ENCODE measurements at places on chromosomes 7 and 10.
A peak's percentile ranks its signal among the peaks of the same experiment; 100 is the strongest.

DNA sequence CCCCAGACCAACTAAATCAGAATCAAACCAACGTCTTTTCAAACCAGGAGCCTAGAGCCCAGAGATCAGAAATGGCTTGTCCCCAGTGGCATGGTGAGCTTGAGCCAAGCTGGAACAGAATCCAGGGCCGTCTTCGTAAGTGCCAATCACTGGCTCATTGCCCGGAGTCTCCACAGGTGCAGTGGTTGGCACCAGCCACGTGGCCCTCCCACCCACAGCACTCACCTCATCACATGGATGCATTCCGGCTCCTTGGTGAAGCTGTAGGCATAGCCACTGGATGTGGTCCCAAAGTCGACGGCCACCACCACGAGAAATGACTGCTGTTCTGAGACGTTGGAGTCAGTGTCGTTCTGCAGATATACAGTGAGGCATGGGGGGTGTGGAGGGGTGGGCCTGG, 37.4 kb downstream of the HSPA12A start:
- no peak for DNase-seq

DNA sequence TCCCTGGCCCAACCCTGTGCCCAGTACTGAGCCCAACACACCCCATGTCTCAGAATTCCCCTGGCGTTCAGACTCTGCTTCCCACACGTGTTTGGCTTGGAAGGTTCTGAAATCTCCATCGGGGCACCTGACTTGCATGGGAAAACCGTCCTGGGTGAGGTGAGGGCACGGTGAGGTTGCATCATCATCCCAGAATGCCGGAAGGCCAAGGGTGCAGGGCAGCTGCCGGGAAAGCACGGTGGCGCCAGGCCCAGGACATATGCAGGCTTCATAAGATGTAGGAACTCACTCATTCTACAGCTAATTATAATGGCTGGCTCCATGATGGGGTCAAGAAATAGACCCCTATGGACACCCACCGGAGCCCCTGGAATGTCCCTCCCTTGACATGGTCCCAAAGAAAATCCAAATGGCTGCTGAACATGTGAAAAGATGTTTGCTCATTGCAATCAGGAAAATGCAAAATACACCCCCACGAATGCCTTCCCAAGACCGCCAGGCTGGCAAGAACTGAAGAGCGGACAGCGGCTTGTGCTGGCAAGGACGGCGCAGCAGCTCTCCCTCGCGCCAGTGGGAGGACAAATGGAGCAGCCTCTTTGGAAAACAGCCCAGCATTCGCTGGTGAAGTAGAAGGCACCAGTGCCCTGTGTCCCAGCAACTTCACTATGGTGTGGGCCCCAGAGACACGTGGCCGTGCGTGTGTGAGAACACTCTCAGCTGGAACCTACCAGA, 2.3 kb downstream of the KNDC1 start:
- no peak for DNase-seq

- no peak for DNase-seq
Measured at GRCh38 chr7:25171516-25171915, 46.5 kb upstream of the CYCS start.

DNA sequence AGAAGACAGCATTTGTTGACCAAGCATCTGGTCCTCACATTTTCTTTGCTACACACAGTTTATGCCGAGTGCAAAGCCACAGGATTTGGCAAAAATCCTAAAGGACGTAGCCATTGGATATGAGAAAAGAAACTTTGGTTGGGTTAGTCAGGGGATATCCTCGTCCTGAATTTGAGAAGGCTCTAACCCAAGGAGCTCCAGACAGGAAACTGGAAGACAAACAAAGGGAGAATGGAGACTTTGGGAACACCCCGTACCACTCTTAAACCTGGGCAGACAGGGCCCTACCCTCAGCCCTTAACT, 146.6 kb upstream of the FRMD4A start:
- no peak for DNase-seq

DNA sequence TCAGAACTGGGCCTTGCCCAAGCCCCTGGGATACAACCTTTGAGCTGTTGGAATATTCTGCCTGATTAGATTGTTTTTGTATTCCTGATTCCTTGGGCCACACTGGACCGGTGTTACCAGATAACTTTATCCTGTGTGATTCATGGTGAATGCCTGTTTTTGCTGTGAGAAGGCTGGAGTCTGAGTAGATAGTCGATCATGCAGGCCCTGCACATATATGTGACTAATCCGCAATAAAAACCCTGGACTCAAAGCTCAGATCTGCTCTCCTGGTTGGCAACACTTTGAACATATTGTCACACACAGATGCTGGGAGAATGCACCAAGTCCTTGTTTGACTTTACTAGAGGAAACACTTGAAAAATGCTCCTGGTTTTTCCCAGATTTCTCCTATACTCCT, 183.9 kb upstream of the MBL2 start:
- peak; percentile 39 for DNase-seq

GRCh38 chr10:77637532-77638320, at the start of gene KCNMA1:
Gene KCNMA1 (minus strand): TSS chr10:77637808.
- DNase-seq: no peak

GRCh38 chr7:2810682-2811415, 33.3 kb downstream of the GNA12 start:
- no peak for DNase-seq

DNA sequence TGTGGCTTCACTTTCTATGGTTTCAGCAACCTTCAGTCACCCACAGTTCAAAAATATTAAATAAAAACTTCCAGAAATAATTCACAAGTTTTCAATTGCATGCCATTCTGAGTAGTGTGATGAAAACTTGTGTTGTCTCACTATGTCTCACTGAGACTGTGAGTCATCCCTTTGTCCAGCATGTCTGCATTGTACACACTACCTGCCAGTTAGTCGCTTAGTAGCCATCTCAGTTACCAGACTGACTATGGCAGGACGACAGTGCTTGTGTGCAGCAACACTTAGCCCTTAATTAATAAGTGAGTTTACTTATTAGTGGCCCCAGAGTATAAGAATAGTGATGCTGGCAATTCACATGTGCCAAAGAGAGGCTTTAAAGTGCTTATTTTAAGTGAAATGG, 22.5 kb downstream of the CCDC186 start:
- DNase-seq: peak; percentile 63

GRCh38 chr7:149666360-149666945, 106.9 kb downstream of the ZNF467 start:
- no peak for DNase-seq

- DNase-seq: peak; percentile 84
Measured at GRCh38 chr7:90173127-90173844, 19.0 kb downstream of the STEAP1 start.

- DNase-seq: peak; percentile 7
Measured at GRCh38 chr10:122504610-122504950, 43.2 kb downstream of the HTRA1 start.

GRCh38 chr10:2895594-2896196, 171.7 kb upstream of the PFKP start:
- no peak for DNase-seq

GRCh38 chr10:99658622-99659030, 683 bp upstream of the ENTPD7 start:
- no peak for DNase-seq

DNA sequence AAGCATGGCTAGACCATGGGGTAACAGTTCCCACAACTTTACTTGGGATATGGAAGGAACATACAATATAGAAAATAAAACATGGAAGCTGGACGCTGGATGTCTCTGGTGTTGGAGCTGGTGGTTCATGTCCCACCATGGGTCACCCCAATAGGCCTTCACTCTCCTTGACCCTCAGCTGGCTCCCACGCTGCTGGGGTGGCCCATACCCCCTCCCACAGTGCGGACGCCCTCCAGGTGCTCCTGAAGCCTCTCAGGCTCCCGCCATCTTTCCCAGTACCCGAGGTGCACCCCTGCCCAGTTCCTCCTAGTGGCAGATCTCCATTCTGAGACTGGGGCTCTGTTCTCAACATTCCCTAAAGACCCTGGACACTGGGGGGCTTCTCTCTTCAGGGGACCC, 5.8 kb upstream of the CPA1 start:
- DNase-seq: no peak

DNA sequence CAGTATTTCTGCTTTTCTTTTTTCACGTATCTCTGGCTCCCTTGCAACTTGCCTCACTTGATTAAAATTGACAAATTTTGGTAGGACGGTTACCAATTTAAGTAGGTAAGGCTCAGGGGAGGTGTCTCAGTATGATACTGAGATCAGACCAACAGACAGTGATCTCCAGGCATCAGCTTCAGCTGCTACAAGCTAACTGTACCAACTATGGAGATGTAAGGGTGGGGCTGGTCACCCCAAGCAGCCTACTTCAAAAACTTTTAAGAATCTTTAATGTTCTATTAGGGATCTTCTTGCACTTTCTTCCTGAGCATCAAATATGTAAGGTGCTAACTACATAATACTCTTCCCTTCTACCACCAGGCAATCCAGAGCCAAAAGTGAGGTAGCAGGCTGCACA, 26.9 kb downstream of the SLC35B4 start:
- no peak for DNase-seq

GRCh38 chr10:115826396-115826795, 446.6 kb downstream of the GFRA1 start:
- no peak for DNase-seq

DNA sequence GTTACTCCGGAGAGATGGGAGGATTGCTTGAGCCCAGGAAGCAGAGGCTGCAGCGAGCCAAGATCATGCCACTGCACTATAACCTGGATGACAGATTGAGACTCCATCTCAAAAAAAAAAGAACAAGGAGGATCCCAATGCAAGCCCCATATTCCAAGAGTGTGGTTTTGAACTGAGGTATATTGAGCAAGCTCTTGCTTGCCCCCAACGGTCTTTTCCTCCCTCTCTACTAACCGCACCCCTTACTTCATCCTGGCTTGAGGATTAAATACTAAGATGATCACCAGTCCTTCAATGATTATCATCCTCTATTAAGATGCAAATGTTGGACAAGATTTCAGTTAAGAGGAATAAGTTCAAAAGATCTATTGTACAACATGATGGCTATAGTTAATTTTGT, 12.5 kb upstream of the SRGN start:
- DNase-seq: no peak

DNA sequence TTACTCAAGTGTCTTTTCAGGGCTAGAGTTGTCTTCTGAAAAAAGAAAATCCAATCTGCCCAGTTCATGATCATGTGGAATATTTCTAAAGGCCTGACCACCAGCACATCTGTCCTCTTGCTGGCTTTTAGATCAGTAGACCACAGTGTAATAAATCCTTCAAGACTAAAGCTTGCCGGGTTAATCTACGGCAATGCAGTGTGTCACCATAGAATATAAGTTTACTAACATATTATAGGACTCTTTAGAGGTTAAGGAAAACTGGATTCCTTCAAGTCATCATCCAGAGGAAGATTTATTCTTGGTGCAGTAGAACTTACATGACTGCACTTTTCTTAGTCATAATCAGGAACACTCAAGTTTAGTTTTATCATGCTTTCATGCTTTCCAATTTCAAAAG, 349.5 kb downstream of the SEMA3D start:
- DNase-seq: no peak

GRCh38 chr10:33880291-33880690, 545.8 kb upstream of the NRP1 start:
- DNase-seq: no peak

- no peak for DNase-seq
Measured at GRCh38 chr7:157687845-157688532, 351.2 kb downstream of the DNAJB6 start.

- peak; percentile 9 for DNase-seq
Measured at GRCh38 chr10:106189292-106189691, 975.2 kb downstream of the SORCS1 start.

DNA sequence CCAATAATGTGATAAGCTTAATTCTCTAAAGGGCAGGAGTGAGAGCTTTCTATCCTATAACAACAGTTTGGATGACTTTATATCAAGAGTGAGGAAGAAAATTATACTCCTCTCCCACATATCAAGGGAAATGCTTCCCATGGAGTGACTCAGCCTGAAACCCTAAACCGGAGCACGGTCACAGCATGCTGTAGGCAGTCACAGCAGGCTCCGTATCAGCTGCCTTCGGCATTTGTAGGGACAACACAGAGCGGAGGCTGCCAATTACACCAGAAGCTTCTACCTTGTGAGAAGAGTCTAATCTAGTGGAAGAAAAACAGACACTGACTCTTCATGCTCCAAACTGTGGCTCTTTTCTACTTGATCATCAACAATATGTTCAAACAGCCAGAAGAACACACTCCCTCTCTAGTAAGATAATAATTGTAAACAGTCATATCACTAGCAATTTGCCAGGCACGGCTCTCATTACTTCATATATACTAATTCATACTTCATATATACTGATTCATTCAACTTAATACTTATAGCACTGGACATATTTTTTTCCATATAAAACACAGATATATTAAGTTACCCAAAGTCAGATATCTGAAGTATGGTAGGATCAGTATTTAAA, 65.9 kb downstream of the DGKB start:
- no peak for DNase-seq

GRCh38 chr10:90885176-90885575, 13.4 kb downstream of the RPP30 start:
- DNase-seq: no peak

GRCh38 chr10:84946904-84947303, 618.5 kb downstream of the CCSER2 start:
- no peak for DNase-seq

DNA sequence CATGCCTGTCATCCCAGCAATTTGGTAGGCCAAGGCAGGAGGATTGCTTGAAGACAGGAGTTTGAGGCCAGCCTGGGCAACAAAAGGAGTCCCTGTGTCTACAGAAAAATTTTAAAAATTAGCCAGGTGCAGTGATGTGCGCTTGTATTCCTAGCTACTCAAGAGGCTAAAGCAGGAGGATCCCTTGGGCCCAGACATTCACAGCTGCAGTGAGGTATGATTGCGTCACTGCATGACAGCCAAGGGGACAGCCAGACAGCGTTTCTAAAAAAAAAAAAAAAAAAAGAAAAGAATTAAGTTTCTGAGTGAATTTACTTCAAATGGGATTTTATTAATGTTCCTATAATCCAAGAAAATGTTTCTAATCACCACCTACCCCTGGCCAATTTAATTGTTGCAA, 87.4 kb upstream of the RNF148 start:
- no peak for DNase-seq

DNA sequence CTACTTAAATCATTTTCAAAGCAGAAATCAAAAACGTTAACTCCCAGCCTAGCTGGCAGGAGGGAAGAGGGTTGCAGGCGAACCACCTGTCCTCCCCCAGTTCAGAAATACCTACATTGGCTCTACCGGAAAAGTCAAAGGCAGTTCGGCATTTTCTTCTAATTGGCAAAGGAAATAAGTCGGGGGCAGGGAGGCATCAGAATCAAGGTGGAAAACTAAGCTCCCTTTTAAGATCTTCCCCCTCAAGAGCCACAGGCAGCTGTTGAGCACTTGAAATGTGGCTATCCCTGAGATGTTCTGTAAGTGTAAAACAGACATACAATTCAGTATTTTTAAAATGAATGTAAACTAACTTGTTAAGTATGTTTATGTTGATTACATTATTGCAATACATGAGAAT, 957 bp upstream of the ELMO1 start:
- DNase-seq: no peak

- DNase-seq: no peak
Measured at GRCh38 chr10:33422471-33423153, 88.1 kb upstream of the NRP1 start.

All from epithelial cell of proximal tubule (primary cell).